Uterus (tissue), 4 donors: ENCODE measurements at places on chromosomes 1 and 21. TPM values are rescaled to one million over a fixed set of nuclear protein-coding genes. Genes with fewer than 3 reads are reported as not detected.
A peak's percentile ranks its signal among the peaks of the same experiment; 100 is the strongest.

GRCh38 chr1:7292714-7293419 lies 478.2 kb upstream of the VAMP3 start:
- no peak overlapping the region for H3K4me3 ChIP-seq
- H3K4me1 ChIP-seq: peaks cover 7% of the 10 kb centered on the region
- no peak overlapping the region for H3K27ac ChIP-seq
- DNase-seq: no peak

The DCDC2B gene
- 0.62 TPM for total RNA-seq

DNA sequence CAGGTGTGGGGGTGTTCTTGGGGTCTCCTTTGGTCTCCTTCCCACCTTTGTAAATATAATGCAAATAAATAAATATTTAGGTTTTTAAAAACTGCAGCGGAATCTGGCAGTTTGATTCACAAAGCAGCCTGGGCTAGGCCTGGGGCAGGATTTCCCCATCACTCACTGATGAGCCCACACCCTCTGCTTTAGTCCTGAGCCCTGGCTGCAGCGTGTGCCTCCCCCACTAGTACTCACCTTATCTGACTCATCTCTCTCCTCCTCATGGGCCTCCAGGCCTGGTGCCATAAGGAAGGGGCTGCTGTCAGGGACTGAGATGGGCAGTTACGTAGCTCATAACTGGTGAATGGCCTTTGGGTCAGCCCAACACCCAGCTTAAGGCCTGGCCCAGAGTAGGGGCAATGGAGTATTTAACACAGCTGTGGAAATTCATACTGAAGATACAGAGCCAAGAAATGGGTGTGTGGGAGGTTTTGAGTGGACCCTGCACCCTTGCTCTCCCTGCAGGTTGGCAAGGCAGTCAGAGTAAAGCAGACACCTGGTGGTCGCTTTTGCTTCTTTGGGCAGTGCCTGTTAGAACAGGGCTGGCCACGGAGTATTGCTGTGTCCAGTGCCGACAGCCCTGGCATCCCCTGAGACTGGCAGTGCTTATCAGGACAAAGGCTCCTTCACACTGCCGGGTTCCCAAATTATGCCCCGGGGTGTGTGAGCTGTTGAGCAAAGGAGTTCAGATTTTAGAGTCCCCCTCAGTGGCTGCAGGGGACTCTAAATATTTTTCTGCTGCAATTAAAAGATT lies 39.7 kb downstream of the AZIN2 start:
- no peak overlapping the region for H3K27ac ChIP-seq
- no peak for DNase-seq
- H3K27me3 ChIP-seq: no peaks in the 10 kb centered on the region
- H3K36me3 ChIP-seq: no peaks in the 10 kb centered on the region
- H3K4me1 ChIP-seq: no peaks in the 10 kb centered on the region

GRCh38 chr1:203325418-203326091 lies 20.2 kb downstream of the BTG2 start:
- H3K27me3 ChIP-seq: no peaks in the 10 kb centered on the region
- no peaks in the 10 kb centered on the region for H3K4me1 ChIP-seq
- peak overlapping the region; percentile 87 for H3K27ac ChIP-seq
- DNase-seq: no peak
- no peak overlapping the region for H3K4me3 ChIP-seq
- H3K36me3 ChIP-seq: no peaks in the 10 kb centered on the region

The SERPINC1 gene
- total RNA-seq: not detected

GRCh38 chr1:87826681-87827251 lies 498.1 kb downstream of the LMO4 start:
- DNase-seq: peak; percentile 33
- H3K4me3 ChIP-seq: no peak overlapping the region
- H3K27ac ChIP-seq: peak overlapping the region; percentile 14
- no peaks in the 10 kb centered on the region for H3K36me3 ChIP-seq

GRCh38 chr1:48955774-48956173 lies 179.1 kb upstream of the BEND5 start:
- no peaks in the 10 kb centered on the region for H3K27me3 ChIP-seq
- no peak for DNase-seq
- H3K36me3 ChIP-seq: no peaks in the 10 kb centered on the region
- no peak overlapping the region for H3K27ac ChIP-seq

- no peaks in the 10 kb centered on the region for H3K36me3 ChIP-seq
- peaks cover 9% of the 10 kb centered on the region for H3K4me1 ChIP-seq
- no peak overlapping the region for H3K27ac ChIP-seq
- no peaks in the 10 kb centered on the region for H3K27me3 ChIP-seq
These were observed 61.1 kb downstream of the SIK1 start for GRCh38 chr21:43365611-43366426.

GRCh38 chr1:156751451-156751756 lies at the start of gene HDGF:
HDGF (minus strand) TSS chr1:156751675; CDS start chr1:156751429, 246 bp downstream.
- no peak for DNase-seq
- no peaks in the 10 kb centered on the region for H3K4me1 ChIP-seq
- no peaks in the 10 kb centered on the region for H3K36me3 ChIP-seq
